ENCODE measurements at places on chromosomes 3 and 15. TPM values are rescaled to one million over a fixed set of nuclear protein-coding genes. Genes with fewer than 3 reads are reported as not detected.

GRCh38 chr3:195905970-195906864 lies 2.1 kb downstream of the TNK2 start:
- no peak for DNase-seq

The CPN2 gene
- total RNA-seq = 27.7 TPM

The SPSB4 gene
- not detected for total RNA-seq

The RBSN gene
- total RNA-seq = 14.7 TPM

DNA sequence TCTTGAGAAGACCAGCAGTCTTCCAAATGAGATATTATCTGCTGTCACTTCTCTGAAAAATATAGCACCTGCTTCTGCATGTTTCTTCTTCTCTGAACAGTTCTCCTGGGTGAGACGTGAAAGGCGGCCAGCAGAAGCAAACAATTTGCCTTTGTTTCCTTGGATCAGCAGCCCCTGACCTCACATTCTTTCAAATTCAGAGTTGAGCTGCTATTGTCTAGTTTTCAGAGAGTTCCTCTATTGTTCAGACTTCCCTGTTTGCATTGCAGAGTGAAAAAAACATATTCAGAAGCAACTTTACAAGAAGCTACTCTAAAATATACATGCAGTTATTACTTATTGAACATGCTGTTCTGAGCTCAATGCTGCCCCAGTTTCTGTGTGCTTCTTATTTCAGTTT lies 653.6 kb downstream of the NAALADL2 start:
- no peak for DNase-seq

- no peak for DNase-seq
Measured at GRCh38 chr15:69815793-69816192, 281.9 kb downstream of the TLE3 start.

- no peak for DNase-seq
Measured at GRCh38 chr3:147895509-147895908, 486.3 kb downstream of the ZIC1 start.

The PIGBOS1 gene
- 22.1 TPM for total RNA-seq

The DUOX2 gene
- not detected for total RNA-seq

DNA sequence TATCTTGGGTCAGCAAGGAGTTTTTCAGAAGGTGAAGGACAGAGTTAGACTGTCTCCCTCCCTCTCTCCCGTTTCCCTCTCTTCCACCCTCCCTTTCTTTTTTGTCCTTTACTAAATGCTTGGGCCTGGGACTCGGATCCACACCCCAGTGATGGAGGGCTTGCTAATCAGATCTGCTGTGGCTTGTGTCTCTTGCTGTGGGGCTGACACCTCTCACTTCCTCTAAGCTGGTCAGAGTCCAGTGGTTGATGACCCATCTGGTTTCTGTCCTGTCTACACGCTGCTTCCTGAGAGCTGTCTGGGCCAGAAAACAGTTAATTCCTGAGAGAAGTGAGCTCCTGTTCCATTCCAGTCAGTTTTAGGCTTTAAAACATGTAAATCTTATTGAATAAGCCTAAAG lies 849 bp downstream of the TRAK1 start:
- DNase-seq = no peak

DNA sequence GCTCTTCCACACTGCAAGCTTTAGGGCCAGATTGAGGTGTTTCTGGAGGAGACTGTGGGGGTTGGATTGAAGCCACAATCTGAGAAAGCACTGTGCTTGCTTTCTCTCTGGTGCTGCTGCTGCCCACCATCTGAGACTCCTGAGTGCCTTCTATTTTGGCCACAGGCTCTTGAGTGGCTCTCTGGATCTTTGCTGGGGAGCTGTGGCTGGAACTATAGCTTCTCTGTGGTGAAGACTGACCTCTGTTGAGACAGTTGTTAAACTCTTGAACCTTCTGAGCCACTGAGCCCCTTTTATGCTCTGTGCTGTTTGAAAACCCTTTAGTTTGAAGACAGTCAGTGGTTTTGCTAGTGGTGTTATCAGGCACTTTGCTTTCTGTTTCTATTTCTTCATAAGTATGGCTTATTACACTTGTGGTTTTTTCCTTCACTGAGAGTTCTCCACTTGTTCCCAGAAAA lies 108.7 kb upstream of the TSPAN3 start:
- DNase-seq = no peak

The CCDC9B gene
- total RNA-seq = 1.0 TPM

The DNAJC17 gene
- total RNA-seq = 30.2 TPM

The CORO2B gene
- 0.35 TPM for total RNA-seq

GRCh38 chr3:140724856-140725812 lies 47.3 kb downstream of the TRIM42 start:
- no peak for DNase-seq

The ZNF717 gene
- total RNA-seq = not detected

DNA sequence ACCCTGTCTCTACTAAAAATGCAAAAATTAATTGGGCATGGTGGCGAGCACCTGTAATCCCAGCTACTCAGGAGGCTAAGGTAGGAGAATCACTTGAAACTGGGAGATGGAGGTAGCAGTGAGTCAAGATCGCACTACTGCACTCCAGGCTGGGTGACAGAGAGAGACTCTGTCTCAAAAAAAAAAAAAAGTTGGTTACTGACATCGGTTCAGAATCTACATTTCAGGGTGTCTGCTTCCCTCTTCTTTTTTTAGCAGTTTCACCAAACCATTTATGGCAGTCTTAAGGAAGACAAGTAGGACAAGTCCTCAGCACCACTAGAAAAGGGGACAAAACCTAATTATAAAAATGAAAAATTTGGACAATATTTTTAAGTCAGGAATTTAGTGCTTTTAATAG lies 3.3 kb upstream of the USP4 start:
- no peak for DNase-seq

DNA sequence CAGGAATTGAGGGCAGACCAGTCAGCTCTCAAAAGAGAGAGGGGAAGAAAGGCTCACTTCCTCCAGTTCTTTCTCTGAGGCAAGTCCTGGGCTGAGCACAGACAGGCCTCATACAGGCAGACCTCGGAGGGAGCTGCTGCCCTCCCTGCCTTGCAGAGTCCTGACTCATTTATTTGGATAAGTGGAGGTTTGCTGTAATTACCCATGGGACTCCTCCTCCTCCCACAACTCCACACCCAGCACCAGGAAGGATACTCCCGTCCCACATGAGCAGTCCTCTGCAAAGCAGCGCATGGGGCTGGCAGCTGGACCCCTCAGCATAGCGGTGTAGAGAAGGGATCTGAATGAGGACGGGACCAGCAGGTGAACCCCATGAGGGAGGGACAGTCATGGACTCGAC lies 13.4 kb upstream of the SCN10A start:
- peak; percentile 39 for DNase-seq

DNA sequence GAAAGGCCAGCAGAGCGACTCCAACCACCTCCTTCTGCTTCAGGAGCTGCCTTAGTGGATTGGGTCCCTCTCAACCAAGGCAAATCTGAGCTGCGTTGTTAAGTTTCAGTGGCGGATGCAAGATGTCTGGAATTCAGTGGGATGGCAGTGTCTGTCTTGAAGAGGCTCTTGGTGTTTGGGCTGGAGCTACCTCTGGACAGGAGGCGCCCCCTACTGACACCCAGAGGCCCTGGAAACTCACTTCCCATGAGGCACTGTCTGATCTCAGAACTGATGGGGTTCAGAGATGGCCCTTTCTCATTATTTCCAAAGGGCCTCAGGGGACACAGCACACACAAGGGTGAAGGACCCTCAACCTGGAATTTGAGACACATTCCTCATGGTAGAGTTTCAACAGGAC lies 6.0 kb upstream of the SLC28A1 start:
- peak; percentile 22 for DNase-seq

The ACKR4 gene
- not detected for total RNA-seq

The LNP1 gene
- 6.0 TPM for total RNA-seq

DNA sequence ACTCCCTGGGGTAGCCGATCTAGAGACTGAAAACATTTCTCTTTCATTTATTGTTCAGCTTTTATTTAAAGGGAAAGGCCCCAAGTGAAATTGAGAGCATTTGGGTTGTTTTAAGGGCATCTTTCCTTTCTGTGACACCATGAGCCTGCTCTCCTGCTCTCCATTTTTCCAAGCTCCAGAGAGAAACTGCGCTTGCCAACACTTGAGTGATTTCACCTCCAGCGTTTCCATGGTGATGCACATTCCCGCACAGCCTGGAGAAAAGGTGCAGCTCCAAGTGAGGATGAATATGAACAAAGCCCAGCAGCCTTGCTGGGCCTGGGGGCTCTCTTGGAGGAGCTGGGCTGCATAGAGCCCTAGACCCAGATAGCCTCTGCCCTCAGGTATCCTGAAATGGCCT lies 159.2 kb upstream of the PPP2R3A start:
- DNase-seq = no peak

DNA sequence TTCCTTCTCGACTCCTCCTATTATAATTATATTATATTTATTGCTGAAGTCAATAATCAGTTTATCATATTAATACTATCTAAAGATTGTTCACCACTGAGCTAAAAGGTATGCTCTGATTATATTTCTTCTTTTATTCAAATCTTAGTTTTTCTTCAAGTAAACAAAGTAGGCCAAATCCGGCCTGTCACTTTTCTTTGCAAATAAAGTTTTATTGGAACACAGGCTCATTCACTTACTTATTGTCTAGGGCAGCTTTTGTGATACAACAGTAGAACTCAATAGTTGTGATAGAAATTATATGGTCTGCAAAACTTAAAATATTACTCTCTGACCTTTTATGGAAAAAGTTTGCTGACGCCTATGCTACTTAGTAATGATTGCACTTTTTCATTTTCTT lies 92.4 kb upstream of the DNAJC19 start:
- no peak for DNase-seq

GRCh38 chr15:69319384-69320375 lies 21.0 kb downstream of the PAQR5 start:
- no peak for DNase-seq

The CCR9 gene
- not detected for total RNA-seq

The FBN1 gene
- 3.0 TPM for total RNA-seq

DNA sequence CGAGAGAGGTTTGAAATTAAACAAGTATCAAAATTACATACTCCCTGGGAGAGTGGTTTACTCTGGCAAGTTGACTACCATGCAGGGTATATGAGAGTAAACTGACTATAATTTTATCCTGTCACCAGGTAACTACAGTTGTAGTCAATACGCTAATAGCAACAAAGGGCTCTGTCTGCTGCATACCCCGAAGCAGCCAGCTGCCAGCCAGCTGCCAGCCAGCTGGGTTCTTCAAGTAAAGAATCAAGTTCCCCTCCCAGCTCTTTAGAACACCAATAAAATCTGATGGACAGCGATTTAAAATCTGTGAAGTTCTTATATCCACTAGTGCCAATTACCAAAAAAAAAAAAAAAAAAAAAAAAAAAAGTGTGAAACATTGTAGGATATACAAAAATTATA lies 417.7 kb upstream of the CFAP20DC start:
- DNase-seq = no peak

DNA sequence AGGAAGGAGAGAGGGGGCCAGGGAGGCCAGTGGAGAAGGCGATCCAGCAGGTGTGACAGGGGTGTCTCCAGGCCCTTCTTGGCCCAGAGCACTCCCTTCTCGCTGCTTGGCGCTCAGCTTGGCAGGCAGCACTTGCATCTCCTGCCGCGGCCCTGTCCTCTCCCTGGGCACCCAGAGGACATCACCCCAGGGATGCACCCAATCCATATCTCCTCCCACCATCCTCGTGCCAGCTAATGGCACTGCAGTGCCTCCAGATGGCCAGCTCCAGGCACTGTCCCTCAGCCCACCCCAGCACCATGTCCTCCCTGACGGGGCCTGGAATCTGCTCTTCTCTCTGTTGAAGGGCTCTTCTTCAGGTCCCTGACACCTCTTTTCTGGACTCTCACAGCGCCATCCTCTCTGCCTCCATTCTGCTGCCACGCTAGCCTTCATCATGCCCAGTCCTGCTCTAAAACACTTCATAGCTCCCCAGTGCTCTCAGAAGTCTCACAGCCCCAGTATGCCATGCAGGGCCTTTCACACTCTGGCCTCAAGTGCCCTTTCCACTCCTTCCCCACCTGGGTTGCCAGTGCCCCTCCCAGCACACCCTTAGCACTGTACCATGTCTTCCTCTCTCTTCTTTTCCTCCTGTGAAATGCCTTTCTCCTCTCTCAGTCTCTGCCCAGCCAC lies 106.8 kb upstream of the SLC6A11 start:
- DNase-seq = no peak

GRCh38 chr3:59308001-59308400 lies 258.2 kb upstream of the CFAP20DC start:
- DNase-seq = no peak

DNA sequence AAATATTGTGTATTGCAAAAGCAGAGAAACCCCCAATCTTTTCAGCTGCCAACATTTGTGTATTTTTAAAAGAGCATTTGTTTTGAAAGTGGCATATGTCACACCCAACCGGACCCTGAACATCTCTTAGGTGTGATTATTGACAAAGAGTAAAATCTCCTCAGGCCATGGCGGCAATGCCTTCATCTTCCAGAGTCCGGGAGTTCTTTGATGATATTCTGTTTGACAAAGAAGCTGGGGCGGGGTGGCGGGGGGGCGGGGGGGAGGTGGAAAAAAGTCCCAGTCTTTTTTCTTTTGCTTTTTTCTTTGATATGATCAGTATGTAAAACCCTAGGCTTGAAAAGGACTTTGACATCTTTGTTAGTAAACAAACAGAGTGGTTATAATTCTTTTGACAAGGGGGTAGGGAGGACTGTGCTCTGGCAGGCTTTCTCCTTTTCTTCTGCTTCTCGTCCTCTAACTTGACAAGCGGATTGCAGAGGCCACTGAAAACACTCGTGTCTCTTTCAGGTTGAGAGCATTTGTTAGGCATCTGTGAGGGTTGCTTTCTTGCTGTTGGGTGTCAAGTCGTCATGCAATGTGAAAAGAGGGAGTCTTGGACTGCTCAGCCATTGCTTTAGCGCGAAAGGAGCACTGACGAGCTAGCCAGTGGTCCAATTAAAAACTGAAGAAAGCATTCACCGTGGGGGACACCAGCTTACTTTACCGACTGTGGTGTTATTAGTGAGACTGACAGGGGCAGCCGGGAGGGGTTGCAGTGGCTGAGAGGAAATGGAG lies 243.2 kb downstream of the NSUN3 start:
- peak; percentile 57 for DNase-seq

The CAPN3 gene
- 0.90 TPM for total RNA-seq

The PRRT3 gene
- total RNA-seq = 0.44 TPM

- no peak for DNase-seq
Measured at GRCh38 chr3:4581920-4582611, 88.9 kb downstream of the ITPR1 start.

- no peak for DNase-seq
Measured at GRCh38 chr3:66322436-66322835, 101.6 kb downstream of the SLC25A26 start.

- no peak for DNase-seq
Measured at GRCh38 chr15:100635406-100636071, 33.1 kb downstream of the ASB7 start.

- DNase-seq = peak; percentile 49
Measured at GRCh38 chr3:105369500-105370371, 3.0 kb downstream of the ALCAM start.
